RPMI8226 (cell line): ENCODE measurements at places on chromosomes 1 and 21.

- no peak for DNase-seq
Observed at GRCh38 chr1:213014642-213015041, 1.0 kb downstream of the ANGEL2 start.

DNA sequence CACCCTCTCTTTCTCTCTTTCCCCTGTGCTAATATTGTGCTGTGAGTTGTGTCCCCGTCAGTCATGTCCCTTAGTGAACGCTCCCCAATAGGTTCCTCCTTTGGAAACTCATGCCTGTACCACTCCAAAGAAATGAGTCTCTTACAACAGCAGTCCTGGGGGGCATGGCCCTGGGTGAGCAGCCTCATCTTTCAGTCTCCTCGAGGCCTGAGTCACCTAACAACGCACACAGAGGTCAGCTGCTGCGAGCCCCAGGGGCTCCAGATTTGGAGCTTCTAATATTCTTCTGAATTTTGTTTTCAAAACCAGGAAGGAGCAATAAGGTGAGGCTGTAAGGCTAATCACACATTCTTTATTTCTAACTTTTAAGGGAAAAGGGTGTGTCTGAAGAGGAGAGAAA is 30.5 kb upstream of the ZBTB8A start:
- no peak for DNase-seq

DNA sequence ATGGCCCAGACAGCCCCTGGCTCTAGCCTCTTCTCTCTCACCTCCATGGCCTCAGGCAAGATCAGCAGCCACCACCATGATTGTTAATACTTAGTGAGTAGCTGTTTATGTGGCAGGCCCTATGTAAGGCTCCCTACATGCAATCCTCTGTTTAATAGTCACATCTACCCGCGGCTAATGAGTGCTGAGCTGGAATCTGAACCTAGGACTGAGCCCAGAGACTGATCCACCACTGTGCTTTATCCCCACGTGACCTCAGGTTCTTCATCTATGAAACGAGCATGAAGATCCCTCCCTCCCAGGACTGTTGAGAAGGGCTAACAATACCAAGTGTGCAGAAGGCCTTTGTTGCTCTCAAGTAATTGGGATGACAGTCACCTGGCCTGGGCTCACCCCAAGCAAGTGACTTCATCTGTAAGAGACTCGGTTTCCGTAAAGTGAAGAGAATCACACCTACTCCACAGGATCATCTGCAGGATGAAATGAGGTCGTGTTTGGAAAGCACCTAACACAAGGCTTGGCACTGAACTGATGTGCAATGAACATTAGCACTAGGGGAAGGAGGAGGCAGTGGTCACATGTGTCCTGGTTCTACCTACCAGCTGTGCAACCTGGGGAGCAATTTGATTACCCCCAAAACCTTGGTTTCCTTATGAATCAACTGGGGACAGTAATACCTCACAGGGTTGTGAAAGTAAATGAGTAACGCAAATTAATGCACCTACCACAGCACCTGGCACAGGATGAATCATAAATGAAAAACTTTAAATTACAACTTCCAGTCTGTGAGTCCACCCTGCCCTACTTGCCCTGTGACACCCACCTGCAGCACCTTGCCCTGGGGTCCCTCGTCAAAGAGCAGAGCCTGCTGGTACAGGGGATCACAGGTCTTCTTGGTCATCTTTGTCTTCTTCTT is 37.2 kb downstream of the RIMS3 start:
- no peak for DNase-seq

GRCh38 chr1:77989744-77990143 is 10.9 kb upstream of the FUBP1 start:
- DNase-seq: no peak
